ENCODE measurements at places on chromosomes 1 and 21.

DNA sequence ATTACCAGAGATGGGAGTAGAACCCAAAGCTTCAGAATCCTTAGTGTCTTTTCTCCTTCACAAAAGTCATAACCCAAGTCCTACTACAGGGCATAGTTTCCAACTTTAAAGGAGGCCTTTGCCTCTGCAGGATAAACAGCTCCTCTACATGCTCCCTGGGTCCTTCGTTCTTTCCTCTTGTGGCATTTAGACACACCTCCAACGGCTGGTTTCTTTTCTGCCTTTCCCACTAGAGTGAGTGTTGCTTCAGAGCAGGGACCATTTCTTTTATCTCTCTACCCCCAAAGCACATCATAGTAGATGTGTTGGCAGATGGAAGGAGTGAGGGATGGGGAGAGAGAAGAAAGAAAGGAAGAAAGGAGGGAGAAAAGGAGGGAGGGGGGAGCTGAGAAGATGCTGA, 144.7 kb upstream of the SPATA6 start:
- no peak for DNase-seq

GRCh38 chr1:98764485-98764884, 103.0 kb downstream of the SNX7 start:
- no peak for DNase-seq

DNA sequence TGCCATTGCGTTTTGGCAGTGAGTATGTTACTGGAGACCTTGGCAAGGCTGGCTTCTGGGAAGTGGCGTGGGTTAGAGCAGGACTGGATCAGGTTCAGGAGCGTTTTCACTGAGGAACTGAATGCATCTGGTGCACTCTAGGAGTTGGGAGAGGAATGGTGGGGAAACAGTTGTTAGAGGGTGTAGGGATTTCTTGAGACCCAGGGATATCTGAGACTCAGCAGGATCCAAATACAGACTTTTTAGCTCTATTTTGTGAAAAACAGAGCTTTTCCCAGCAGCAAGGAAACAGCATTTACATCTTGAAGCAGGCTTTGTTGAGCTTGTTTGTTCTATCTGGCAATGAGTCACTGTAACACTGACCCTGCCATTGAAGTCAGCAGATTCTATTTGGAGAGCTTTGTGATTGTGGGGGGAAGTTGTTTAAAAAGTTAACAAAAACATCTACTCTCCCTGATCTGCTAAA, 56.9 kb upstream of the NRIP1 start:
- no peak for DNase-seq

GRCh38 chr1:45883658-45884057, 80.2 kb downstream of the MAST2 start:
- DNase-seq, result no peak

GRCh38 chr1:185281245-185281644, 35.8 kb downstream of the IVNS1ABP start:
- no peak for DNase-seq

DNA sequence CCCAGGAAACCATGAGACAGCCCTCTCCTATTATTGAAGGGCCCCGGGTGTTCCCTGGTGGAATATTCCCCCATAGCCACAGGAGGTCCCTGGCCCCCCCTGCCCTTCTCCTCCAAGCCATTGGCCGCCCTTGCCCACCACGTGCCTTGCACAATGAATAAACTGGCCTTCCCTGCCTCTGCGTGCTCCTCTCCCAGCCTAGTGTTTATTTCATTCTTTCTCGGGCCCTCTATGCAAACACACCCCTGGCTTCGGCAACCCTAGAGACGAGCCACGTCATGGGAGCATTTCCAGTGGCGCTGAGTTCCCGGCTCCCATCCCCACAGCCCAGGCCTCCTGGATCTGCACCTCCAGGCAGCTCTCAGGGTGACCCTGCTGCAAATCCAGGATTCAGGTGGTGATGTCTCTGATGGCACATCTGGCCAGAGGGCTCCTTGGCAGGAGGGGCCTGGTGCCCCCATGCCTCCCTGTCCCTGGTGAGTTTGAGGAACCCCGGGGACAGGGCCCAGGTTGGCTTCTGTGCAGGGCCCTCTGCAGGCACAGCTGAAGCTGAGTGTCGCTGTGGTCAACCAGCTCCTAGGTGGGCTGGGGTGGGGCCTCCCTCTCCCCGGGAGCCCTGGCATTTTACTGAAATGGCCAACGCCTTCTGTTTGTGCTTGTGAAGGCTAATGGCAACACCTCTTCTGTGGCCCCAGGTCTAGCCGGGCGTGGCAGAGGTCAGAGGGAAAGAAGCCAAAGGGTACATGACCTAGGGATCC, 6.2 kb downstream of the KRTAP10-12 start:
- DNase-seq, result no peak

- no peak for DNase-seq
These were observed 91.7 kb upstream of the GNG4 start for GRCh38 chr1:235741294-235741693.

DNA sequence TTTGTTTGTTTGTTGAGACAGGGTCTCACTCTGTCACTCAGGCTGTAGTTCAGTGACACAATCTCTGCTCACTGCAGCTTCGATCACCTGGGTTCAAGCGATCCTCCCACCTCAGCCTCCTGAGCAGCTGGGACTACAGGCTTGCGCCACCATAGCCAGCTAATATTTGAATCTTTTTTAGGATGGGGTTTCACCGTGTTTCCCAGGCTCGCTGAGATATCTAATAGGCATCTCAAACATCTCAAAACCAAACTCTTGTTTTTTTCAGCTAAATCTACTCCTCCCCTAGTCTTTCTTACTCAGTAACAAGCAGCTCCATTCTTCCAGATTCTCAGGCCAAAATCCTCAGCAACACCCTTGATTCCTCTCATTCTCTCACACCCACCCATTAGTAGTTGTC, 22.0 kb upstream of the SRRM1 start:
- DNase-seq, result no peak

GRCh38 chr1:198700396-198700795, 61.6 kb downstream of the PTPRC start:
- no peak for DNase-seq

DNA sequence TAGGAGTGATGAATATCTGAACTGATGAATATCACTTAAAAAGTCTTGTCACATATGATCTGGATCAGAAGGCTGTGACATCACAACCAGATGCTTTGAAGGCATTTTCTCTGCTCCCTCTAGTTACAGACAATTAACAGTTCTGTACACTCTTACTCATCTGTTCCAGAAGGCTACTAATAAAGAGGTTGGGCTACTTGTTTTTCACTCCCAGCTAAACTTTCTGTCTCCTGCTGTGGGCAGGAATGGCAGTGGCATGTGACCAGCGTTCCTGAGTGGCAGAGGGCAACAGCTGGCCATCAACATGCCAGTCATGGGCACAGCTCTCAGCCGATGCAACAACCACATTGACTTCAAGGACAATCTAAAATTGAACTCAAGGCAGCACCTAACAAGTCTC, 66.7 kb downstream of the SLC45A1 start:
- no peak for DNase-seq

DNA sequence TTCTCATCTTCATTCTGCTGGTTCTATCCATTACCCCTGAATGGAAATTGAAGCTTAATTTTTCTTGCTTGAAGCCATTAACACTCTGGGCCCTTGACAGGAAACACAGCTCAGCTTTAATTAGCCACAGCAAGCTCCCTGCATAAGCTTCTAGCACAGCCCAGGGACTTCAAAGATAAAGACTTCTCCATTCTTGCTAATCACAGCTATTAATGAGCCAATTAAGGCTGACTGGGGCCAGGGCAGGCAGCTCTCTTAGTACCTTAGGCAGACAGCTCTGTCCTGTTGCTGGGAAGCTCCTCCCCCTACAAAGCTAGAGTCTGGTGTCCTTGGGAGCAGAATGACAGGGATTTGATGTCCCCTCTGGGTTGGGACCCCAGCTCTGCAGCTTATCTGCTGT, 27.9 kb upstream of the TRABD2B start:
- DNase-seq, result no peak

- no peak for DNase-seq
These were observed 213.0 kb downstream of the CRB1 start for GRCh38 chr1:197481101-197481500.

- peak; percentile 52 for DNase-seq
These were observed 113.5 kb downstream of the PRDM2 start for GRCh38 chr1:13813398-13814012.

GRCh38 chr1:182335771-182336566, 55.6 kb downstream of the GLUL start:
- no peak for DNase-seq

DNA sequence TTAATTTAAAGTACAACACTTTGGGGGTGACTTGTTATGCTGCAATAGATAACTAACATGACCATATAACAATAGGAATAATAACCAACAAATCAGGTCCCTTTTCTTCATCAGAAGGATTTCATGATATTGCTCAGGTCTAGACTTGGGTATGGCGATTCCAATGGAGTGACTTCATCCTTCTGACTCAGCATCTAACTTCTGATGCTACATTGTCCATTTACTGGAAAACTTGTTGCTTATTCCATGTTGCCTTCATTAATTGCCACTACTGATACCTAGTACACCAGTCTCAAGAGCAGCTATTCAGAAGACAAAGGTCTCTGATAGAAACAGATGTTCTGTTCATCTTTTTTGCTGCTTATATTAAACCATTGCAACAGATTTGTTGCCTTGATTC, 324.3 kb downstream of the TGFB2 start:
- no peak for DNase-seq

DNA sequence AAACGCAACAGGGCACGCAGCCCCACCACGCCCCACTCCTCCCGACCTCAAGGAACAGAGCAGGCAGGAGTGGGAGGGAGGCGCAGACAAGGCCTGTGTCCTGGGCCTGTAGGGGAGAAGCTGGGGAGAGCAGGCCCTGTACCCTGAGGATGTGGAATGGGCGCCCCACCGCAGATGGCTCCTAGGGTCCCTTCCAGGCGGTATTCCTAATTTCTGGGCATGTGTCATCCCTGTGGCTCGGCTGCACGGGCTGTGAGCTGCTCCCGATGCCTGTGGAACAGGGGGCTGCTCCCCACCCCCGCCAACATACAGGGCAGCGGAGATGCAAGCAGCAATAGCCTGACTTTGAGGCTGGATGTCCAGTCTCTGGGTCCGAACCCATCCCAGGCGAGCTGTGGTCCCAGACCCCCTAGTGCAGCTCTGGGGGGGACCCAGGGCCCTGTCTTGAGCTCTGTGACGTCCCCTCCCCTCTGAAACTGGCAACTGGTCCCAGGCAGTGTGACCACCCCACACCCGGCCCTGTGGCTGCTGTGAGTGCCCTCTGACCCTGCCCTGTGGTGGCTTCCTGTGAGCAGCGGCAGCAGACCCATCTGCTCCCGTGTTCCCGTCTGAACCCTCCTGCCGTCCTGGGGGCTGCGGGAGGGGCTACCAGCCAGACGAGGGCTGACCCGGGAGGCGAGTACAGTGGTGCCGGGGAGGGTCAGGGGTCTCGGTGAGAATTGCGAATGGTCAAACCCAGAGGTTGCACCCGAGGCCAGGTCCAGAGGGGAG, 13.9 kb upstream of the COL6A2 start:
- DNase-seq, result no peak

- DNase-seq, result no peak
These were observed 9.9 kb upstream of the COG2 start for GRCh38 chr1:230632273-230632873.
